SW 1271 (cell line): ENCODE measurements at places on chromosomes 2 and 18.

DNA sequence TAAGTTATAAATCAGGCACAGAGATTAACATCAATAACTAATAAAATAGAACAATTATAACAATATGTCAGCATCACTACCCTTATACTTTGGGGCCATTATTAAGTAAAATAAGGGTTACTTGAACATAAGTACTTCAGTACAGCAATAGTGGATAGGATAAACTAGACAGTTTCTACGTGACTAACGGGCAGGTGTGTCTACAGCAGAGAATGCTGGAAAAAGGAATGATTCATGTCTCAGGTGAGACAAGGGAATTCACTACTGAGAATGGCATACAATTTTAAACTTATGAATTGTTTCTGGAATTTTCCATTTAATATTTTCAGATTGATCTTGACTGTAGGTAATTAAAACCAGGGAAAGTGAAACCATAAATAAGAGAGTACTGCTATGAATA, 5.5 kb downstream of the WDR75 start:
- DNase-seq, result no peak

GRCh38 chr2:48844417-48845155, 89.1 kb upstream of the LHCGR start:
- no peak for DNase-seq

DNA sequence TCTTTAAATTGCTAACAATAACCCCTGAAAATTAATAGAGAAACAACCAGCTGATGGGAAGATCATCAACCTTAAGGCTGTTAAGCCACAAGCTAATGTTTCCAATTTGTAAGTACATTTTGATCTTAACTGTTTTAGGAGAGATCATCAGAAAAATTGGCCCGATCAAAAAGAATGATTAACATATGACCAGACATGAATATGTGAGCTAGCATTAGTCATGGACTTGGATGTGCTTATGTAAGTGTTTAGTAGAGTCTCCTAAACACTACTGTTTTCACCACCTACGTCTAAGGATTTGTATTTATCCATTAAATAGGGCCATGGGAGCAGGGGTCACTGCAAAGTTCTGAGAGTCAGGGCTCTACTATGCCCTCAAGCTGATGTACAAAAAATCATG, 4.3 kb downstream of the LMAN1 start:
- no peak for DNase-seq

GRCh38 chr18:71450257-71450656, 1093.9 kb downstream of the CBLN2 start:
- DNase-seq, result no peak

- no peak for DNase-seq
Measured at GRCh38 chr2:239273280-239274234, 127.3 kb downstream of the HDAC4 start.

DNA sequence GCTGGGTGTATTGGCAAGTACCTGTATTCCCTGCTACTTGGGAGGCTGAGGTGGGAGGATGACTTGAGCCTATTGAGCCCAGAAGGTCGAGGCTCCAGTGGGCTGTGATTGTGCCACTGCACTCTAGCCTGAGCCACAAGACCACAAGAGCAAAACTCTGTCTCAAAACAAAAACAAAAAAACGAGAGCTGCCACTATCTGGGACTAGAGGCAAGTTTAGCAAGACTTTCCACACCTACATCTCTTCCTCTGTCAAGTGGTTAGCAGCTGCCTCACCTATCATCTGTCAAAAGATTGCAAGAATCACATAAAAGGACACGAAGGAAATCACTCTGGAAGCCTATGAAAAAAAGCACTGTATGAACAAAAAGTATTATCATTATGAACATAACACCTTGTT, 55.2 kb upstream of the RIOK3 start:
- DNase-seq, result no peak

DNA sequence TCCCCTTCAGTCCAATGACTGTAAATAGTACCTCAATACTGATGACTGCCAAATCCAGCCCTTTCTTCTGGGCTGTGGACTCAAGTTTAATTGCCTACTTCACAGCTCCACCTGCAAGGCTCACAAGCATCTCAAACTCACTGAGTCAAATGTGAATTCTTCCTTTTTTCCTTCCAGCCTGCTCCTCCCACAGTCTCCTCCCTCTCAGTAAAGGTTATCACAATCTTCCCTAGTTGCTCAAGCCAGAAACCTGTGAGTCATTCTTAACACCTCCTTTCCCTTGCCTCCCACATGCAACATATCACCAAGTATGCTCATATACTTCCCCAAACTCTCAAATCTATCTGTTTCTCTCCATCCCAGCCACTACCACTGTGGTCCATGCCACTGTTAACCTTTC, 3.7 kb upstream of the MFSD6 start:
- no peak for DNase-seq

GRCh38 chr18:21799721-21800120, 59.1 kb downstream of the MIB1 start:
- no peak for DNase-seq

GRCh38 chr2:26873286-26873983, 25.5 kb downstream of the DPYSL5 start:
- DNase-seq, result no peak

DNA sequence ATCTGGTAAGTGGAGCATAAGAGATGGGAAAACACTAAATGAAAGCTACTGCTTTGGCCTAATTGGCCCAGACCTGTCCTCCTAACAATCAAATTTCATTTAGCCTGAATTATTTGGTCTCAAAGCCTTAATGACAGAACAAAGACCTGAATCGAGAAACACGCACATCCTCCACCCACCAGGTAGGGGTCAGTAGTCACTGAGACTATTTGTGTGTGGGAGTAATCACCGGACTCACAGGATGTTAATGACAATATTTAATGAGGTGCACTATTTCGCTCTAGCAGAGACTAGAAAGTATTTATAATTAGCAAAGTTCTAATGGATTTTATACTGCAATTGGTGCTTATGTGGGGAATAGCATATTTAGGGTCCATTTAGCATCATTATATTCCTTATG, 68.1 kb downstream of the RBM43 start:
- no peak for DNase-seq

GRCh38 chr2:30670453-30670852, 136.8 kb downstream of the CAPN13 start:
- DNase-seq, result no peak

- no peak for DNase-seq
Measured at GRCh38 chr2:57180678-57181077, 865.9 kb upstream of the VRK2 start.

DNA sequence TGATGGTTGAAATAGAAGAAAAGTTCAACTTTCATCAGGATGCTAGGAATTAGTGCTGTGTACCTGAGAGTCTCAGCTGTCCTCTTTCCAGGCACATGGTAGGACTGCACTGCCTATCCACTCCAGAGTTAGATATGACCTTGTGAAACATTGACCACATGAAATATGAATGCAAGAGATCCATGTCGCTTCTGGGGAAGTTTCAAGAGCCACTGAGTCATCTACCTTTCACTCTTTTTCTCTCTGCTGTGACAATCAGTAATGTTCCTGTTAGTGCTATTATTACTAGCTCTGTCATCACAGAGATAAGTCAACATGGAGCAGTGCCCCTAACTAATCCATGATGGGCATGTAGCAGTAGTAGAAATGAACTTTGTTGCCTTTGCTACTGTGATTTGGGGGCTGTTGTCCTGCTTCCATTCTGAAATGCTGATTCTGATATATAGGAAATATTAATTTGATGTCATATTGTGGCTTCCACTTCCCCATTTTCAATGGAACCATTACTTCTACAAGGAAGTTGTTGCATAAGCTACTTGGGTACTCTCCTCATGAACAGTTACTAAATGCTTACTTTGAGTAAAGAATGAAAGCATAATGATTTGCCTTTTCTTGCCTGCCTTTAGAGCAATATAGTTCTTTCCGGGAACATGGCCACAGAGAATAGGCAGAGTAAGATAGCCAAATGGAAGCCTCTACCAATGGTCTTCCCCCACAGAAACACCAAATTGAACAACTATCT, 192.8 kb upstream of the ZNF521 start:
- no peak for DNase-seq

DNA sequence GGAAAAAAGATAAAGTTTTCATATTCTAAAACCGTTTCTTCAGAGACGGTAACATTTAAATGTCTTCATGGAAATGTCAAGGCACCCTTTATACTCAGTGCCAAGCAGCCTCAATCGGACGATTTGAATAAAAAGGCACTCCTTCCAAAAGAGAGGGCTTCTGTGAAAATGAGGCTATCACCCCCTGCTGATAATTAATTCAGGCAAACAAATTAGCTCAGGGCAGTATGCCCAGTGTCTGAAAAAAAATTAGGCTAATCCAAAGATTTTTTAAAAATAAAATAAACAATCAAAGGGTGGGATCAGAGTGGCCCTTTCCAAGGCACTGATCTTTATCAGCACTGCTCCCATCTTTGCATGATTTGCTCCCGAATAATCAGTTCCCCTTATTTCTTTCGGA, 151.0 kb upstream of the PID1 start:
- no peak for DNase-seq

- DNase-seq, result no peak
Measured at GRCh38 chr2:29394981-29395350, 279.8 kb downstream of the CLIP4 start.

- peak; percentile 2 for DNase-seq
Measured at GRCh38 chr18:4017480-4017879, 437.6 kb downstream of the DLGAP1 start.

DNA sequence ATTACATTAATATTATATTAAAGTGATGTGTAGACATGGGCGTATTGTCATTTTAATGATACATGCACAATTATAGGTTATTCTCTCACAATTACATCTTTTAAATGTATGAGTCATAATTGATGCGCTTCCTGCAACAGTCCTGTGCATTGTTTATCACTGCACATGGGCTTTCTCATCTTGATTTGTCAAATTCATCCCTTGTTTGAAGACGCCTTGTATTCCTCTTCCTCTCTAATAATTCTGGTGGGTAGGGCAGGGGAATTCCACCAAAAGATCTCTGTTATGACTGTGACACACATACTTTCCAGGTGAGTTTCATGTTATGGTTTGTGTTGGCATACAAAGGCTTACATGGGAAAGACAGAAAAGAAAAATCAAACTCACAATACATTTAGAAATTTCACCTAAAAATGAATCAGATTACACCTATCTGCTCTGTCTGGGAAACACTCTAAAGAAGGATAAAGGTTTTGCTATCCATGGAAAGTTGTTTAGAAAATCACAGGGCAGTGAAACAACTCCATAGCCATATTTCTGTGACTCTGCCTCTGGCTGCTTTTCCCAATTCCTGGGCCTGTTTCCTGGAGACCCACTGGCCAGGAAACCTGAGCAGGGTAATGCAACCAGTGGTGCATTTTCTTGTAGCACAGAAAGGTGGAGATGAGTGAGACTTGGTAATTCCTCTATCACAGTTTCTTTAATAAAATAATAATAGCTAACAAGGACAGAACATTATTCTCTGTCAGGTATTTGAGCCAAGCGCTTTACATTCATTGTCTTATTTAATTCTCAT, 13.2 kb downstream of the SLC9A2 start:
- no peak for DNase-seq

DNA sequence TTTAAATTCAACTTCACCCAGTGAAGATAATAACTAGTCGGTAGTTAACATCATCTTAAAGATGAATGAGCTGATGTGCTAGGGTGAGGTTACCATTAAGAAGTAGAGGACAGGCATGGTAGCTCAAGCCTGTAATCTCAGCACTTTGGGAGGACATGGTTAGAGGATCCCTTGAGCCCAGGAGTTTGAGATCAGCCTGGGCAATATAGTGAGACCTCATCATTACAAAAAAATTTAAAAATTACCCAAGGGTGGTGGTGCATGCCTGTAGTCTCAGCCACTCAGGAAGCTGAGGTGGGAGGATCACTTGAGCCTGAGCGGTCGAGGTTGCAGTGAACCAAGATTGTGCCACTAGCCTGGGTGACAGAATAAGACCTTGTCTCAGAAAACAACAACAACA, 4.7 kb downstream of the GALNT5 start:
- no peak for DNase-seq

DNA sequence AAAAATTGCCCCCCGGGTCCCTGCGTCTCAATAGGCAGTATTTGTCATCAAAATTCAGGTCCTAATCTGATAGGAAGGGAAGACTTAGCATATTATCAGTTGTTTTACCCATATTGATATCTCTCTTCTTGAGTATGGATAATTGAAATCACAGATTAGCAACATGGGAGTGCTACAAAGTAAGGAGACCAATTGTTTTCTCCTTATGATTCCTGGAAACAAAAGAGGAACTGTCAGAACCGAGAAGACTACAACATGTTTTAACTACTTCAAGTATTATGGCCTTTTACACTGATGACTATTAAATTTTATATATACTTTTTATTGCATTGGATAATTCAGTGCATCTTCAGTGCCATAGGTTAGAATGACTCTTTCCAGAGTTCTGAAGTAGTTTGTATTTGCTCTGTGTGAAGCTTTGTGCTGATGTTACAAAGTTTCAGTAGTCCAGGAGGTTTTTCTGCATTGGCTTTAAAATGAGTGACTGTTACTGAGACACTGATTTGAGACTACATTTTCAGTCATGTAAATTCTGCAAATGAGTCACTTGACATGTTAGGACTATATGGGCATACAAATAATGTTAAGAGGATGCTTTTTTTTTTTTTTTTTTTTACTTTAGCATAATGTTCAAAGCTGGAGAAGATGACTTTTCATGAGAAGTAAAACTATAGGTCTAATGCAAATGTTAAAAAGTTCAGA, 19.7 kb upstream of the TLK1 start:
- no peak for DNase-seq

GRCh38 chr2:21910832-21911507, 787.2 kb downstream of the TDRD15 start:
- DNase-seq, result no peak

DNA sequence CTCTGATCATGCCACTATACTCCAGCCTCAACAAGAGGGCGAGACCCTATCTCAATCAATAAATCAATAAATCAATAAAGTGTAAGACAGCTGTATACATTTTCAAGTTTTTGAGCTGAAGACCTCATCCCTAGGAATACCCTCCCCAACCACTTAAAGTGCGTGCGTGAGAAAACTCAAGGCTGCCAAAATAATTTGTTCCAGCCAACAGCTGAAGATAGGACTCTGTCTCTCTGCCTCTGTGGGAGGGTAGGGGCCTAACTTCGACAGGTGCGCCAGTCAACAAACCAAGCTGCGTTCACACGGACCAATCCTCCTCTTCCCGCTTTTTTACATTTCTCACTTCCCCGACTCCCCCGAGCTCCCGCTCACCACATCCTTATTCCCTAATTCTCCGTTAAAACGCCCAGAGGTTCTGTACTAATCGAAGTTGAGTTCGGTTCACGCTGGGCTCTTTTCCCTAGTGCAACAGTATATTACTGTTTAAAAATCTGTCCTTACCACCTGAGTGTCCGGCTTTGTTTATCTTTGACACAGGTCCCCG, 618 bp downstream of the POLR2D start:
- no peak for DNase-seq
